Smooth muscle cell of the umbilical artery (primary cell): ENCODE measurements at places on chromosomes 4 and X. TPM values are rescaled to one million over a fixed set of nuclear protein-coding genes. Genes with fewer than 3 reads are reported as not detected.

The GLUD2 gene
- total RNA-seq, result 0.30 and 0.92 TPM in 2 replicates

The CCKAR gene
- total RNA-seq, result 0.09 and 0.30 TPM in 2 replicates

The FRG2 gene
- not detected in 2 replicates for total RNA-seq

The TACC3 gene
- total RNA-seq, result 1.8 and 14.1 TPM in 2 replicates

The SPATA4 gene
- under 0.01 and 0.23 TPM in 2 replicates for total RNA-seq

The TECRL gene
- total RNA-seq, result not detected in 2 replicates

The KCNIP4 gene
- total RNA-seq, result not detected in 2 replicates

The SHISA3 gene
- total RNA-seq, result 0.30 TPM in 1 of 2 replicates, not detected in the other

The GJB1 gene
- not detected in 2 replicates for total RNA-seq

The GLOD5 gene
- not detected in 2 replicates for total RNA-seq

The NHS gene
- 0.30 and 1.4 TPM in 2 replicates for total RNA-seq

The ZNF280C gene
- 2.4 and 4.1 TPM in 2 replicates for total RNA-seq

The PRIMPOL gene
- total RNA-seq, result 15.1 and 15.7 TPM in 2 replicates

The C1QTNF7 gene
- 0.89 TPM in 1 of 2 replicates, not detected in the other for total RNA-seq

The PSAPL1 gene
- total RNA-seq, result not detected in 2 replicates

The SMIM10L2A gene
- total RNA-seq, result 0.18 and 0.59 TPM in 2 replicates

The DCAF4L1 gene
- under 0.01 and 0.23 TPM in 2 replicates for total RNA-seq

The MYOZ2 gene
- total RNA-seq, result 0.60 TPM in 1 of 2 replicates, not detected in the other

The KIAA1210 gene
- not detected in 2 replicates for total RNA-seq

The KLHL4 gene
- total RNA-seq, result 6.8 and 7.1 TPM in 2 replicates

The QDPR gene
- total RNA-seq, result 19.4 and 22.3 TPM in 2 replicates

The SULT1E1 gene
- 7.5 and 9.2 TPM in 2 replicates for total RNA-seq

The GUCY1B1 gene
- total RNA-seq, result 4.9 and 11.9 TPM in 2 replicates

The TRIM60 gene
- not detected in 2 replicates for total RNA-seq

The NAP1L2 gene
- total RNA-seq, result 0.59 and 0.78 TPM in 2 replicates

The CITED1 gene
- total RNA-seq, result 0.23 TPM in 1 of 2 replicates, not detected in the other

The BMX gene
- total RNA-seq, result 0.23 and 0.30 TPM in 2 replicates

The GCNA gene
- 3.0 and 3.3 TPM in 2 replicates for total RNA-seq

The PUDP gene
- 7.1 and 8.0 TPM in 2 replicates for total RNA-seq

The HSD17B13 gene
- 0.05 and 0.30 TPM in 2 replicates for total RNA-seq

The SPARCL1 gene
- total RNA-seq, result not detected in 2 replicates

The RPS6KA6 gene
- 3.3 and 5.7 TPM in 2 replicates for total RNA-seq

The STX18 gene
- total RNA-seq, result 24.6 and 26.2 TPM in 2 replicates

The GABRG1 gene
- total RNA-seq, result not detected in 2 replicates

The ADRA2C gene
- total RNA-seq, result 0.89 and 2.6 TPM in 2 replicates

The BBS12 gene
- total RNA-seq, result 4.2 and 7.1 TPM in 2 replicates

The GPR50 gene
- total RNA-seq, result not detected in 2 replicates

The TMEM31 gene
- not detected in 2 replicates for total RNA-seq

The PWWP3B gene
- total RNA-seq, result 2.1 and 2.3 TPM in 2 replicates

The SSX2 gene
- total RNA-seq, result not detected in 2 replicates
